ENCODE measurements at places on chromosomes 6 and 20. TPM values are rescaled to one million over a fixed set of nuclear protein-coding genes. Genes with fewer than 3 reads are reported as not detected.

The MUC21 gene
- total RNA-seq, result not detected

The POFUT1 gene
- total RNA-seq, result 46.0 TPM

The VSTM2L gene
- total RNA-seq, result 7.1 TPM

The NFATC2 gene
- total RNA-seq, result 11.7 TPM

The DNAH8 gene
- total RNA-seq, result not detected

The AGER gene
- 2.3 TPM for total RNA-seq

The CAGE1 gene
- total RNA-seq, result not detected

The TBC1D20 gene
- 33.0 TPM for total RNA-seq

The LY6G6C gene
- total RNA-seq, result not detected

The SH3BGRL2 gene
- 0.25 TPM for total RNA-seq

The COX4I2 gene
- total RNA-seq, result not detected

The ELOVL2 gene
- total RNA-seq, result 9.1 TPM

The ARMC2 gene
- 3.0 TPM for total RNA-seq

The NKX2-4 gene
- not detected for total RNA-seq

The SALL4 gene
- total RNA-seq, result 1.3 TPM

The MOG gene
- total RNA-seq, result not detected

The FERMT1 gene
- 18.5 TPM for total RNA-seq

The KIF25 gene
- total RNA-seq, result 0.07 TPM

The TTBK1 gene
- 0.09 TPM for total RNA-seq

The TTK gene
- total RNA-seq, result 22.8 TPM

The ADGRG6 gene
- 62.5 TPM for total RNA-seq

The CAP2 gene
- 13.1 TPM for total RNA-seq

The LRRN4 gene
- not detected for total RNA-seq

The MAS1 gene
- not detected for total RNA-seq

The PAX1 gene
- total RNA-seq, result not detected

The IP6K3 gene
- total RNA-seq, result 0.15 TPM

The DEFB125 gene
- not detected for total RNA-seq

The CASS4 gene
- total RNA-seq, result 0.06 TPM

The GTSF1L gene
- total RNA-seq, result not detected

The MYBL2 gene
- total RNA-seq, result 76.8 TPM

The MOXD1 gene
- total RNA-seq, result 1.8 TPM

The IYD gene
- total RNA-seq, result not detected

The PGC gene
- not detected for total RNA-seq

The TCF15 gene
- not detected for total RNA-seq

The TBPL1 gene
- 29.9 TPM for total RNA-seq

The HCRTR2 gene
- total RNA-seq, result not detected

The THBS2 gene
- 0.17 TPM for total RNA-seq

The CSE1L gene
- 105 TPM for total RNA-seq

The OR2H1 gene
- not detected for total RNA-seq
